ENCODE measurements at places on chromosomes 3 and 15. TPM values are rescaled to one million over a fixed set of nuclear protein-coding genes. Genes with fewer than 3 reads are reported as not detected.

The CORO2B gene
- not detected for total RNA-seq

DNA sequence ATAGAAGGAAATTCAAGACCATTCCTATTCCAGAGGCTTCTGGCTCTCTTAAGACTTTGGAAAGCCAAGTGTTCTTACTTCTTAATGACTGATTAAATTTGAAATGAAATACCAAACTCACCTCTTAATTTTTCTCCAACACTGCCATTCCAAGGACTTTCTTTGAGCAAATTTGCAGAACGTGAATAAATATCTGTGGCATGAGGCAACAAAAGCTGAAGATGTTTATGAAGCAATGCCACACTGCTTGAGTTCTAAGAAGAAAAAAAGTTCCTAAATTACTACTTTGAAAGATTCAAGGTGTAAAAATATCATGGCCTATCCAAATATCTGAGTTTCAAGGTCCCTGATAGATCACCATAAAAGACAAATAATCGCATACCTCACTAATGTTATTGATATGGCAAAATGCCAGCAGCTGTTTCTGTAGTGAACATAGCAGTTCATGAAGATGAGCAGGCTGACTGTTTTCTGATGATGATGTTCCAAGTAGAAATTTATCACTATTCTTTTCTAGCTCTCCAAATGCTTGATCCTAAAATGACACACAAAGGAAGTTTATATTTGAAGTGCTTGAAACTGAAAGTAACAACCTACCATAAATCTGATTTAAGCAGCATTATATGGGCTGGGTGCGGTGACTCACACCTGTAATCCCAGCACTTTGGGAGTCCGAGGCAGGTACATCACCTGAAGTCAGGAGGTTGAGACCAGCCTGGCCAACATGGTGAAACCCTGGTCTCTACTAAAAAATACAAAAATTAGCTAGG lies 104.4 kb downstream of the HERC1 start:
- H3K4me1 ChIP-seq = peaks cover 16% of the 10 kb centered on the region
- H3K27ac ChIP-seq = peak overlapping the region; percentile 78
- no peaks in the 10 kb centered on the region for H3K27me3 ChIP-seq
- no peak for DNase-seq
- peaks cover 12% of the 10 kb centered on the region for H3K36me3 ChIP-seq

DNA sequence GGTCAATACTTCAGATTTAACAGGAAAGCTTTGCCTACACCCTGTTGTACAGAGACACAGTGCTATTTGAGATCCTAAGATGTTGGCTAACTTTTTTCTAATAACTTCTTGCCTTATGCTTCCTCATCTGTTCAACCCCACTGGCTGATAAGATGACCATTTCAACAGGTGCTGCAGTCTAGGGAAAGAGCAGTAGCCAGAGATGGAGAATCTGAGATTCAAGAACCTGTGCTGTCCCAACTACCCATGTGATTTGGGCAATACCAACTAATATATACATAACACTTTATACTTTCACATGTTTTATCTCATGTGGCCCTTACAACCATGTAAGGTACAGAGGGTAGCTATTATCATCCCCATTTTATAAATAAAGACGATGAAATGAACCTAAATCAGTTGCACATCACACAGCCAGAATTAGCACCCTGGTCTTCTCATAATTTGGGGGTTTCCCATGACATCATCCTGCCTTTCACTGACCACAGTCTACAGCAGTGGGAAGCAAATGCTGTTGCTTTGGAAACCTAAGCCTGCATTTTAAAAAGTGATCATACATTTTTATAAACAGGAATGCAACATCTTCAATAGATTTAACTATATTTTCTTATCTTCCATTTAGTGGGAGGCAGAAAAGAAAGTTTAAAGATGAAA lies 9.7 kb downstream of the TTC23 start:
- peaks cover 2% of the 10 kb centered on the region for H3K4me1 ChIP-seq
- peaks cover 6% of the 10 kb centered on the region for H3K36me3 ChIP-seq
- no peak overlapping the region for H3K4me3 ChIP-seq
- peaks cover 11% of the 10 kb centered on the region for H3K27me3 ChIP-seq

DNA sequence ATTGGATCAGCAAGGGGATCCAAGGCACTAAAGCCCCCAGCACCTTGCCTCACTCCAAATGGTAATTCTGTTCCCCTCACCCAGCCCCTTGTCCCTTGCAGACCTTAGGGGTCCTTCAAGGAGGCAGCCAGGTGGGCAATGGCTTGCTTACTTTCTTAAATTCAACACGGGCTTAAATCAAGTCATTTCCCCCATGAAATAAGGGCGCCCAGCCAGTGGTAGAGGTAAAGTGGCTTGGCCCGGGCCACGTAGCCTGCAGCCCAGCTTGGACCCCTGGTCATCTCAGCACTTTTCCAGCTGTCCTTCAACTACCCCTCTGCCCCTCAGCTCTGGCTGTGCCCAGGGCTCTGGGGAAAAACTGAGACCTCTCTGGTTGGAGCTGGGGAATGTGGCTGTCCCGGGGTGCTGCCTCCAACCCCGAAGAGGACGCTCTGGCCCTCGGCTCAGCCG lies 1.2 kb downstream of the PSTPIP1 start:
- peaks cover 53% of the 10 kb centered on the region for H3K4me1 ChIP-seq
- no peak for DNase-seq
- peak overlapping the region; percentile 92 for H3K27ac ChIP-seq
- H3K36me3 ChIP-seq = no peaks in the 10 kb centered on the region
- no peaks in the 10 kb centered on the region for H3K27me3 ChIP-seq
- H3K4me3 ChIP-seq = peak overlapping the region; percentile 97

The NOX5 gene
- not detected for total RNA-seq

- peaks cover 5% of the 10 kb centered on the region for H3K27me3 ChIP-seq
- no peaks in the 10 kb centered on the region for H3K36me3 ChIP-seq
These were observed 164.1 kb downstream of the ARRDC4 start for GRCh38 chr15:98124581-98124980.

GRCh38 chr3:103794656-103795055 lies 1359.8 kb downstream of the ZPLD1 start:
- H3K27ac ChIP-seq = no peak overlapping the region
- no peaks in the 10 kb centered on the region for H3K4me1 ChIP-seq
- H3K36me3 ChIP-seq = no peaks in the 10 kb centered on the region

GRCh38 chr3:173304182-173304800 lies 93.3 kb upstream of the NLGN1 start:
- no peak overlapping the region for H3K4me3 ChIP-seq
- no peaks in the 10 kb centered on the region for H3K4me1 ChIP-seq
- no peaks in the 10 kb centered on the region for H3K36me3 ChIP-seq
- no peak for DNase-seq

DNA sequence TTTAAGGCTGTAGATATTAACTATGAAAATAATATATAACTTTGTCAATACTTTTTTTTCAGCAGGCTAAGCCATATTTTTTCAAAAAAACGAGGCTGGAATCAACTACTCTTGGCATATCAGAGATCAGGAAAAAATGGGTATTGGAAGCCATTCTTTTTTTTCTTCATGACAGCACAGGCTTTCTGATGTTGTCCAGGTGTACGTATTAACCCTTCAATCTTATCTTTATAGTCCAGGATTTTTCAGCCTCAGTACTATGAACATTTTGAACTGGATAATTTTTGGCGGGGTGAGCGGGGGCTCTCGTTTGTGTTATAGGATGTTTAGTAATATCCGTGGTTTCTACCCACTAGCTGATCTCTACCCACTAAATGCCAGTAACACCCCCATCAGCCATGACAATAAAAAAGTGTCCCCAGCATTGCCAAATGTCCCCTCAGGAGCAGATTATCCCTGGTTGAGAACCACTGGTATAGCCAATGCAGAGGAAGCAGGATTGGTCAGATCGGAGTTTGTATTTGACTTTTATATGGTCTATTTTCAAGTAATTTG lies 52.0 kb downstream of the PLCL2 start:
- H3K4me1 ChIP-seq = peaks cover 65% of the 10 kb centered on the region
- peak overlapping the region; percentile 50 for H3K4me3 ChIP-seq
- H3K27me3 ChIP-seq = no peaks in the 10 kb centered on the region
- H3K27ac ChIP-seq = peak overlapping the region; percentile 34
- no peak for DNase-seq
- peaks cover 8% of the 10 kb centered on the region for H3K36me3 ChIP-seq

The SLC28A1 gene
- not detected for total RNA-seq

The CCR5 gene
- 3.2 TPM for total RNA-seq

The NME9 gene
- total RNA-seq = 0.60 TPM

GRCh38 chr3:43288366-43288765 lies 2.0 kb downstream of the SNRK start:
- H3K27ac ChIP-seq = peak overlapping the region; percentile 96
- peaks cover 13% of the 10 kb centered on the region for H3K36me3 ChIP-seq
- DNase-seq = no peak
- no peaks in the 10 kb centered on the region for H3K27me3 ChIP-seq
- H3K4me1 ChIP-seq = peaks cover 48% of the 10 kb centered on the region

GRCh38 chr3:32148351-32148750 lies 41.9 kb downstream of the GPD1L start:
- peaks cover 5% of the 10 kb centered on the region for H3K36me3 ChIP-seq
- DNase-seq = no peak
- H3K4me3 ChIP-seq = no peak overlapping the region
- H3K4me1 ChIP-seq = peaks cover 5% of the 10 kb centered on the region
- no peaks in the 10 kb centered on the region for H3K27me3 ChIP-seq

DNA sequence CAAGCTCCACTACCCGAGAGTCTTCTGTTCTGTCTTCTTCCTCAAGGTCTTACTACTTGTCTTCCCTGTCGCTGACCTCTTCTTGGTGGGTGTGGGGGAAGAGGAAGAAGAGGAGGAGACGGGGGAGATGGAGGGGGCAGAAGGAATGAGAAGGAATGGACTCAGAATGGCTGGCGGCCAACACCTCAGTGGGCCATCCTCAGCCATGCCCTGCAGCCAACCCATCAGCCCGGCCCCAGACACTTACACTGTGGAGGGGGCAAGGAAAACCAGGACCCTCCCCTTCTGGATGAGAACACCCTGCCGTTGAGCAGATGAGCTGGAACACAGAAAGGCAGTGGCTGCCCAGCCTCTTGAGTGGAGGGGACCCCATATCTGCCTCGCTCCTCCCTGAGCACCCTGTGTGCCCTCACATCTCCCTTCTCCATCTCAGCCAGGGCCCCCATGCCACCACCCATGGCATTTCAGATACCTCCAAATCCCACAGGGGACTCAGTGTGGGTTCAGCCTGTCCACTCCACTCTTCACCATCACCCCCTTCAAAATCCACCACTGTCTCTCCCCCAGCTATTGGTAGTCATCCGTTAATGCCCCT lies 45.5 kb upstream of the PRR23E start:
- no peaks in the 10 kb centered on the region for H3K4me1 ChIP-seq
- DNase-seq = no peak
- H3K4me3 ChIP-seq = no peak overlapping the region
- peaks cover 2% of the 10 kb centered on the region for H3K36me3 ChIP-seq
- no peak overlapping the region for H3K27ac ChIP-seq
- peaks cover 11% of the 10 kb centered on the region for H3K27me3 ChIP-seq

- H3K36me3 ChIP-seq = no peaks in the 10 kb centered on the region
- no peak overlapping the region for H3K4me3 ChIP-seq
- DNase-seq = no peak
- no peaks in the 10 kb centered on the region for H3K27me3 ChIP-seq
These were observed 432.9 kb upstream of the CFAP20DC start for GRCh38 chr3:59482684-59483083.

The BTLA gene
- 9.4 TPM for total RNA-seq

The SH2D7 gene
- not detected for total RNA-seq

DNA sequence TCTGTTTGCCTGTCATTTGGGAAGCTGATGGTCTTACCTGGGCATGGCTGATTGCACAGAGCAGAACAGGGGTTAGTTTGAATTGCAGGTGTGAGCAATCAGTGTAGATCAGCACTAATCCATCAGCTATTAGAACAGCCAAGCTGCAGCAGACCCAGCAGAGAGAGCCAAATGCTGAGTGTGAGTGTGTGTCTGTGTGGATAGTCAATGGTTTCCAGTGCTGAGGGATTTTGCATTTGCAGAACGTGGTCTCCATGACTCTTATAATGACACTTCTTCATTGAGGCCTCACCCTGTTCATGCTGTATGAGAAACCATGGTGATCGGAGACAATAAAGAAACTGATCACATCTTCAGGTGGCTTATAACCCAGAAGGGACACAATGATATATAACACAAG lies 312.1 kb downstream of the SOX2 start:
- no peaks in the 10 kb centered on the region for H3K4me1 ChIP-seq
- no peak overlapping the region for H3K27ac ChIP-seq
- H3K36me3 ChIP-seq = no peaks in the 10 kb centered on the region
- no peak for DNase-seq

GRCh38 chr3:161253711-161254110 lies 32.6 kb downstream of the NMD3 start:
- peaks cover 12% of the 10 kb centered on the region for H3K4me1 ChIP-seq
- H3K27me3 ChIP-seq = no peaks in the 10 kb centered on the region
- H3K27ac ChIP-seq = peak overlapping the region; percentile 22
- DNase-seq = no peak

GRCh38 chr15:57680021-57680420 lies 26.5 kb upstream of the POLR2M start:
- peaks cover 3% of the 10 kb centered on the region for H3K4me1 ChIP-seq
- no peak for DNase-seq
- H3K27me3 ChIP-seq = peaks cover 35% of the 10 kb centered on the region
- H3K4me3 ChIP-seq = no peak overlapping the region
- H3K36me3 ChIP-seq = peaks cover 5% of the 10 kb centered on the region

The SIDT1 gene
- total RNA-seq = 53.8 TPM

DNA sequence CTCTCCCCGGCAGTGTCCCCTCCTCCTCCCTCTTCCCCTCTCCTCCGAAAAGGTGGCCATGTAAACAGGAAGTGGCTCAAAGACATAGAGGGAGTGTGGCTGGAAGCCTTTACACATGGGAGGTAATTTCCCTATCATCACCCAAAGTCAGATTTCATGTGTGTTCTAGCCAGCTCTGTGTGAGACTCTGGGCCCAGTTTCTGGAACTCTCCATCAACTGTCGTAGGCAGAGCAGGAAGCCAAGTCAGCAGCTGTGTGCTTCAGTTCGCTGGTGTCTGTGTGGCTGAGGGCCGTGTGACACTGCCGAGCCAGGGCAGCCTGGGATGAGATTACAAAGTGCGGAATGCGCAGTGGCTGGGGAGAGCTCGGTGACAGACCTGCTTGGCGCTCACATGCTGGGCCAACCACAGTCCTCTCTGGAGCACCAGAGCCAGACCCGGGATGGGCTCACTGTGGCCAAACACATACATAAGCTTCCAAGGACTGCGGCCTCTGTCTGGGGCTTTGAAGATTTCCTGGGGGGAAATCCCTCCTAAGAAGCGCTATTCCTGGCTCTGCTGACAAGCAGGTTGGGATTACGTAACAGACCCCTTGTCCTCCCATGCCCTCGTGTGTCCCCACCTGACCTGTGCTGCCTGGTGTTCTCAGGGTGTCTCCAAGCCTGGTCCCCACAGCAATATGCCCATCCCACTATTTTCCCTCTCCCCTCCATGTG lies 50.7 kb downstream of the UMPS start:
- H3K4me3 ChIP-seq = no peak overlapping the region
- no peak for DNase-seq
- no peak overlapping the region for H3K27ac ChIP-seq
- peaks cover 5% of the 10 kb centered on the region for H3K36me3 ChIP-seq

Measured in T-helper 17 cell (primary cell).